ENCODE measurements at places on chromosomes 3 and 15. TPM values are rescaled to one million over a fixed set of nuclear protein-coding genes. Genes with fewer than 3 reads are reported as not detected.
A peak's percentile ranks its signal among the peaks of the same experiment; 100 is the strongest.

Gene RHCG
- polyA plus RNA-seq: 4.0 TPM

Gene CRABP1
- polyA plus RNA-seq: 118 TPM

Gene MKRN3
- polyA plus RNA-seq: 6.5 TPM

Gene TERC
- not detected for polyA plus RNA-seq

Gene NR2F2
- 60.4 TPM for polyA plus RNA-seq

Gene SLMAP
- polyA plus RNA-seq: 4.5 TPM

Gene XYLB
- 2.3 TPM for polyA plus RNA-seq

DNA sequence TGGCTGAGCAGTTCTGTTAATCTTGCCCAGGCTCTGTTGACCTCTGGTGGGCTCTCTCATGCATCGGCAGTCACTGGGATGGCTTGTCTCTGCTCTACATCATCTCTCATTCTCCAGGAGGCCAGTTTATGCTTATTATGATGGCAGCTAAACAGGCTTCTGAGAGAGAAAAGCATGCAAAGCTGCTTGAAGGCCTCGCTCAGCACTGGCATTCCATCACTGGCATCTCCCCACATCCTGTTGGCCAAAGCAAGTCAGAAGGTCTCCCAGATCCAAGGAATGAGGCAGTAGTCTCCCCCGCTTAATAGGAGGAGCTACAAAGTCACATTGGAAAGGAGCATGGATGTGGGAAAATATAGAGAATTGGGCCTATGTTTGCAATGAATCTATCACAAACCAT lies 212.6 kb downstream of the ZNF621 start:
- DNase-seq: no peak

- no peak for DNase-seq
Measured at GRCh38 chr3:29373131-29373680, 92.3 kb downstream of the RBMS3 start.

- no peak for DNase-seq
Measured at GRCh38 chr3:184022323-184022722, 4.6 kb upstream of the ABCC5 start.

DNA sequence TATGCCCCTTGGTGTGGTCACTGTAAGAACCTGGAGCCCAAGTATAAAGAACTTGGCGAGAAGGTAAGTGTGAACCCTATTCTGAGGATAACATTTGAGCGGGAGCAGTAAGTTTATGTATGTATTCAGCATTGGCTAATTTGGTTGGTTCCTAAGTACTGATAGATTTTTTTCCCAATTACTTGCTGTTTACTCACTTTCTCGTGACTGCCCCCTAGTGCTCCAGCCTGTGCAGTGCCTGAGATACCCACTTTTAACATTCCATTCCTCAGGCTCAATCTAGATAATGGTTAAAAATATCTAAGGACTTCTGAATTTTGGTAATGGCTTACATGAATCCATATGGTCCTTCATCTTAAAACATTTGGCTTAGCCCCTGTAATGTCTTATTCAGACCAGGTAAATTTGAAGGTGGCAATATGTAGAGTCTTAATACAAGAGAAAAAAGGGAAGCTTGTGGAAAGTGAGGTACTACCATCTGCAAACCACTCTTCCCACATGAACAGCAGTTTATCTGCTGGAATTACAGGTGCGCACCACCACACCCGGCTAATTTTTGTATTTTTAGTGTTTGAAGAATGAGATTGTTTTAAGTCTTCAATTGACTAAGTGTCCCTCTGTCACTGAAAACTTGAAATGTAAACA lies 7.1 kb downstream of the ELL3 start:
- DNase-seq: peak; percentile 40

DNA sequence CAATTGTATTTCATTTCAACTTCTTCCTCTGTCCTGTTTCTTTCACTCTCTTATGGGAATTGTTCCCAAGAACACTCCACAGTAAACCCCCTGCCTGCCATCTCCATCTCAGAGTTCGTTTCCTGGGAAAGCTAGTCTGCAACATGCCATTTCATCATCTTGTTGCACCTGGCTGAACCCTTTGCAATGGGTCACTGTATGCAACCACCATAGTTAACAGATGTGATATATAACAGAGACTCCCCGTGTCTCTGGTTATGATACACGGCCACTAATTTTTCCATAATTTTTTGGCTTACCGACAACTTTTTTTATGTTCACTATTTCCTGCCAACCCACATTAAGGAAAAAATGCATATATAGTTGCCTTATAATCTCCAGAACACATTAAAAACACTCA lies 95.5 kb downstream of the CHST2 start:
- no peak for DNase-seq

- peak; percentile 41 for DNase-seq
Measured at GRCh38 chr15:100842756-100843730, 36.6 kb upstream of the ALDH1A3 start.

- no peak for DNase-seq
Measured at GRCh38 chr3:66098436-66098835, 59.7 kb upstream of the MAGI1 start.

DNA sequence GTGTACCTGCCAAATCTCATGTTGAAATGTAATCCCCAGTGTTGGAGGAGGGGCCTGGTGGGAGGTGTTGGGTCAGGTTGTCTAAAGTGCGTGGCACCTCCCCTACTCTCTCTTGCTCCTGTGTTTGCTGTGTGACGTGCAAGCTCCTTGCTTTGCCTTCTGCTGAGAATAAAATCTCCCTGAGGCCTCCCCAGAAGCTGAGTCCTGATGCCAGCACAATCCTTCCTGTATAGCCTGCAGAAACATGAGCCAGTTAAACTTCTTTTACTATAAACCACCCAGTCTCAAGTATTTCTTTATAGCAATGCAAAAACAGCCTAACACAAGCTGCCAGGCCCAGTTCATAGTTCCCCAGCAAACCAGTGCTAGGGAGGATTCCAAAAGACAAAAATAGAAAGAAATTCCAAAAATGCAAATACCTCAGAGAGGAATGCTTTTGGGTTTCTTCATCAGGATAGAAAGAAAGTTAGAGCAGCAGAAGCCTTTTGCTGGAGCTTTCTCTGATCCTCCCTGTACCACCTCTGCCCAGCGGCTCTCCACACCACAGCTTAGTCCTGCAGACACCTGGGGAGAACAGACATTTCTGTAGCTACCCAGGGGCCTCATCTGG lies 25.9 kb upstream of the CDV3 start:
- DNase-seq: no peak

DNA sequence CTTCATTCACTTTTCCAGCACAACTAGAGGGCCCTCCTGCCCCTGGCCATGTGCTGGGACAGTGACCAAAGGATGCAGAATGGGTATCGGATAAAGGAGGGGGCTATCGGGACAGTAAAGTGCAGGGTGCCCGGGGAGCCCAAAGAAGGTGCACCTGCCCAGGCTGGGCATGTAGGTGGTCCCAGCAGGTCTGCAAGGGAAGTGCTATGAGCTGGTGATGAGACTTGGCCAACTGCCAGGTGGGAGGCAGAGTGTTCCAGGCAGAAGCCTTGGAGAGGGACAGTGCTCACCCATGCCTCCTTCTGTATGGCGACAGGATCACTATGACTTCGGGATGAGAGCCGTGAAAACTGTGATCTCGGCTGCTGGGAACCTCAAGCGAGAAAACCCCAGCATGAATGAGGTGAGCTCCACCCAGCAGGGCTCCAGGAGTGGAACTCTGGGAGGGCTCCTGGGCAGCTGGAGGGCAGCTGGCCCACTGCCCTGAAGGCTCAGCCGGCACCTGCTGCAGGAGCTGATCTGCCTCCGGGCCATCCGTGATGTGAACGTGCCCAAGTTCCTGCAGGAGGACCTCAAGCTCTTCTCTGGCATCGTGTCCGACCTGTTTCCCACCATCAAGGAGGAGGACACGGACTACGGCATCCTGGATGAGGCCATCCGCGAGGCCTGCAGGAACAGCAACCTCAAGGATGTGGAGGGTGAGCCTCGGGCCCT lies 48.4 kb downstream of the DNAH1 start:
- DNase-seq: no peak

GRCh38 chr3:61192222-61192621 lies 59.0 kb downstream of the FHIT start:
- no peak for DNase-seq

- peak; percentile 46 for DNase-seq
Measured at GRCh38 chr3:129934234-129935123, 40.0 kb upstream of the TRH start.

DNA sequence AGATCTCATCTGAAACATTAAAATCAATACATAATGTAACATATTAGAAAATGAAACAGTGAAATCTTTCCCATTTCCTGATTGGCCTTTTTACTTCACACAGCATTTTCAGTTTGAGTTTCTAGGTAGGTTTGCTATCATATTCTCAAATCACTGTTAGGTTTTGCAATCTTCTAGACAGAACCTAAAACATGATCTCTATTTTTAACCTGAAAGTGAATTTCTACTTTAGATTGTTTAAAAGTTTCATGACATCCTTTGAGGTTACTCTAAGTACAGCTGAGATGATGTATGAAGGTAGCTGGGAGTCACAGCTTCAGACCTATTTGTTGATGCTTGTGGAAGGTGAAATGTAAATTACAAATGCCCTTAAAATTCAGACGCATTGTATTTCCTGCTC lies 118.4 kb upstream of the GPR149 start:
- no peak for DNase-seq

DNA sequence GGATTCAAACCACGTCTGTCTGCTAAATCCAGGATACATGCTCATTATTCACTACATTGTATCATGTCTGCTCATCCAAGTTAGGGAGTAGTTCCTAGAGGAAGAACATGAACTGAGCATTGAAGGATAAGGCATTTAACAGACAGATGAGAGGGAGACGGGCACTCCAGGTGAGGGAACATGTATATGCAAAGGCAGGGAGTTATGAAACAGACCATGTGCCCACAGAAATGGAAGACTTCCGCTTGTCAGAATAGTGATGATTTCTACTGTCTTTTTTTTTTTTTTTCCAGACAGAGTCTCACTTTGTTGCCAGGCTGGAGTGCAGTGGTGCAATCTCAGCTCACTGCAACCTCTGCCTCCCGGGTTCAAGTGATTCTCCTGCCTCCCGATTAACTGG lies 5.0 kb upstream of the NDUFAF1 start:
- no peak for DNase-seq

DNA sequence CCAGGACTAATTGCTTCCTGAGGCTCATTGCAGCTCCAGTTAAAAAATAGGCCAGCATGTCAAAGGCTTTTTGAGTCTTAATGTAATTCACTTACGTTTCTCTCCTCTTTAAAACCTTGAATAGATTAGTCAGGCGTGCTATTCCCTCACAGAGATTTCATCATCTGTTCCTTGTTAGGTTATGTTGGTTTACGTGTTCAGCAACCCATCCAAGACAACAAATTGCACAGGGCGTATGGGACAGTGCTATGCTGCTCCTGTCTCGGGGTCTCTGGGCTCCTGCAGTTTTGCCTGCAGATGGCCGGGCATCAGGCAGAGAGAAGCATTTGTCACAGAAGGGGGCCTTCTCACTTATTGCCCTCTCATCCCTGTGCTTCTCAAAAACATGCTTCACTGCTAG lies 117.1 kb downstream of the CHDH start:
- no peak for DNase-seq

DNA sequence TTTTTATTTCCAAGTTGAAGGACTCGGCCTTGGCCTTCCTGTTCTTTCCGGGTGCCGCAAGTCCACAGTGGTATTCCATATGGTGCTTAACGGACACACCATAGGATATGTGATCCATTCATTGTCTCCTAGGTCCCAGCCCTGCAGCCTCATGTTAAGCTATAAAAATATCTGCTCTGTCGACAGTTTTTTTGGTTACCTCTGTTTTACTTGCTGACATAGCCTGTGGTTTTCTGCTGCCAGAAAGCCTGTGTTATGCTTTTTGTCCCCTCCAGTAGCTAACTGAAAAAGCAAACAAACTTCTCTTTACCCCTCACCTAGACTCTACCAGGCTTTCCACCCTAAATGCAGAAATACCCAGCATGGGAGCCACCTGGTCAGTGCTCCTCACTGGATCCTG lies 5.3 kb downstream of the INAFM2 start:
- DNase-seq: no peak

DNA sequence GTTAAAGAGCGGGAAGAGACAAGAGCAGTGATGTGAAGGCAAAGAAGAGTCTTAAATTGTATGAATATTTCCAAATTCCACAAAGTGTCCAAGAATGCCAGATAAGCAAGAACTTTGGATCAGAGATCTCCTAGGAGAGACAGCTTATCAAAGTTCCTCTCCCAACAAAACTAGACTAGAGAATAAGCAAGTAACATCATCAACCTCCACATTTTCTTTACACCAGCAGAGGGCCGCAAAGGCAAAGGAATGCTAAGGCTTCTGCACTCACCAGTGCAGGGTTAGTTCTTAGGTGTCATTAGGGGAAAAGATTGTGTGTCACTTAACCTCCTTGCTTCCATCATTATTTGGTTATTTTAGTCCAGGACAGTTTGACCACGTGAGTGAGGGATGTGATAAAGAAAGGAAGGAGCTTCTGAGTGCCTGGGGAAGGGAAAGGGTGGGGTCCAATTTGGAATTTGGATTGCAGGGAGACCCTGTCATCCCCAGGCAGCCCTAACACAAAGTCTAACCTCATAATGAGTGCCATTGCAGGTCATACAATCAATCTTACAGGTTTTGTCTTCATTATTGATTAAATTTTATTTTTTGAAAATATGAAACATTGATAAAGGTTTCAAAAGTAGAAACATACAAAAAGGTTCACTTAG lies 7.5 kb upstream of the CMTM6 start:
- DNase-seq: peak; percentile 67

DNA sequence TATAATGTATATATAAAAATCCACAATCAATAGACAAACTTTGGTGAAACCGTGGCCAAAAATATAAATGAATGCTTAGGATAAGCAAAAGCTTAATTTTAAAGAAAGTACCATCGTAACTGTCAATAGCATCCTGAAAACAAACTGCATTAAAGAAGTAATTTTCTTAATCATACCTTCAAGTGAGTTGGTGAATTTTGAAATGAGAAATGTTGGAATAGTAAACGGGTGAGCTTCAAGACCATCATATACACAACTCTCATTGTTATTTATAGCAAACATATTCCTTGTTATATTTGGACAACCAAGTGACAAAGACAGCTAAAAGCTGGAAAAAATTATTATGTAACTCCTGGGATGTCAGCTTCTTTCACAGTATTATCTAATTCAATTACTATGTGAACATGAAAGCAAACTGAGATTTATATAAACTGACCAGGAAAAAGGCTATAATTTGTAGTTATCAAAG lies 3.7 kb downstream of the DAZL start:
- DNase-seq: no peak

GRCh38 chr3:94117729-94118128 lies 54.9 kb downstream of the NSUN3 start:
- no peak for DNase-seq

GRCh38 chr3:194661946-194662345 lies 10.0 kb downstream of the LSG1 start:
- no peak for DNase-seq
